Effector CD4-positive, alpha-beta T cell (primary cell): ENCODE measurements at places on chromosomes 6 and 20.

DNA sequence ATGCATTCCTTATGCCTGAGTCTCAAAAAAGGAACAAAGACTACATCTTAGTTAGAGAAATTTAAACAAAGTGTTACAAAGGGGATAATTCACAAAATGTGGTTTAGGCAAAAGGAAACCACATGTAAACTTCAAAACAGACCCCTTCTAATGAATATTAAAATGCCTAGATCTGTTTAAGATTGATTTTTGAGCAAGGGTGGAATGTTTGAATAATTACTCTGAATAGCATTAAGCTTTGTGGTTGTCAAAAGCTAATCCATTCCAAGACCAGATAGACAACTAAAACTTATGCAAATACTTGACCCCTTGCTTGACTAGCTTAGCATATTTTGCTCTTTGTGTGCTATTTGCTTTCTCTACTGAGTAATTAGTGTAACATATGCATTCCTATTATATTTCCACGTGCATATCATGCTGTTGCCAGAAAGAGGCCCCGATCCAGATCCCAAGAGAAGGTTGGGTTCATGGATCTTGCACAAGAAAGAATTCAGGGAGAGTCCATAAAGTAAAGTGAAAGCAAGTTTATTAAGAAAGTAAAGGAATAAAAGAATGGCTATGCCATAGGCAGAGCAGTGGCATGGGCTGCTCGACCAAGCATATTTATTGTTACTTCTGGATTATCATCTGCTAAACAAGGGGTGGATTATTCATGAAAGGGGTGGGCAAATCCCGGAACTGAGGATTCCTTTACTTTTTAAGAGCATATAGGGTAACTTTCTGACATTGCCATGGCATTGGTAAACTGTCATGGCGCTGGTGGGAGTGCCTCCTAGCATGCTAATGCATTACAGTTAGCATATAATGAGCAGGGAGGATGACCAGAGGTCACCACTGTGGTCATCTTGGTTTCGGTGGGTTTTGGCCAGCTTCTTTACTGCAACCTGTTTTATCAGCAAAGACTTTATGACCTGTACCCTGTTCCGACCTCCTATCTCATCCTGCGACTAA is 1193.4 kb upstream of the EYS start:
- DNase-seq, result no peak

DNA sequence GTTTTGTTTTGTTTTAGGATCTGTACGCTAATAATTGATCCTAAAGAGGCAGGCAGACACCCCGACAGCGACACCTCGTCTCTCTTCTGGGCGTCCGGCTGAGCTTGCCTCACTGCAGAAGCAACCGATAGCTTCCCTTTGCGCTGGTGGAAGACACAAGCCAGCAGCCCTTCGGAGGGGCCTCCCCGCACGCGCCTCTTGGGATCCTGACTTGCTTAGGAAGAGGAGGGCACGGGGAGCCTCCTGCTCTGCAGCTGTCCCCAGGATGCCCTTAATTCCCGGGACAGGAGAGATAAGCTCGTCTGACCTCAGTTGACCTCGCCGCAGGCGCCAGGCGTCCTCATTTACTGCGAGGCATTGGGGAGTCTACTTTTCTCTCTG is 94.0 kb downstream of the CD83 start:
- peak; percentile 9 for DNase-seq

GRCh38 chr20:39716796-39717341 is 754.7 kb downstream of the DHX35 start:
- DNase-seq, result no peak

DNA sequence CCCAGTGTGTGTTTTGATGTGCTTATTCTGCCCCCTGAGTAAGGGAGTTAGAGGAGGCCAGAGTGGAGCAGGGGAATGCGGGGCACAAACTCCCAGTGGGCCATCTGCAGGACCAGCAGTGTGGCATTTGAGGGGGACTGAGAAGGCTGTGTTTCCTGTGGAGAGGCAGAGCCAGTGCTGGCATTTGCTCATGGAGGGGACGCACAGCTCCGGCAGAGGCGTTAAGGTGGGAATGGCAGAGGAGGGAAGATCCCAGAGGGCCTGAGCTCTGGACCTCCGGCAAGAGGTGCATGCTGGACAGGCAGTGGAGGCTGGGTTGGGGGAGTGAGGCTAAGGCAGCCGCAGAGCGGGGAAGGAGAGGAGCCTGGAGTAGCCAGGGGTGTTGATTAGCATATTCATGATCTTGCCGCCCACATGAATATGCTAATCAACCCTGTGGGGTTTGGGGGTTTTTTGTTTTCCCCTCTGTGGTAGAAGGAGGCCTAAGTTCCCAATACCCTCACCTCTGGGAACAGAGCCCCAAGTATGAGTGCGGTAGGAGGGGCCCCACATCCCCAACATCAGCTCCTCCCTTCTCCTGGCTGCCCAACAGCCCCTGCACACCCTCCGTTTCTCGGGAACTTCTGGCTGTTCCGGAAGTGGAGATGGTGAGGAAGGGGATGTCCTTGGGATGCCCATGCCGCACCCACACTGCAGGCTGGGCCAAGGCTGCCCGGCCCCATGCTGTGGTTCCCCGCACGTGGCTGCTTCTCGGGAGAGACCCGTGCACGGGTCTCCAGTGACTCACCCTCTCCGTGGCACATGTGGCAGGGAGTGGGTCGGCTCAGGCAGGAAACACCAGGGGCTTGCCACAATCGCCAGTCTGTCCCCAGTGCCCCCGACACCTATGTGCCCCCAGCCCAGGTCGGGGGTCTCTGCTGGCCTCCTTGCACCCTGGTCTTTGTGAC is 33.8 kb downstream of the DLGAP4 start:
- no peak for DNase-seq

DNA sequence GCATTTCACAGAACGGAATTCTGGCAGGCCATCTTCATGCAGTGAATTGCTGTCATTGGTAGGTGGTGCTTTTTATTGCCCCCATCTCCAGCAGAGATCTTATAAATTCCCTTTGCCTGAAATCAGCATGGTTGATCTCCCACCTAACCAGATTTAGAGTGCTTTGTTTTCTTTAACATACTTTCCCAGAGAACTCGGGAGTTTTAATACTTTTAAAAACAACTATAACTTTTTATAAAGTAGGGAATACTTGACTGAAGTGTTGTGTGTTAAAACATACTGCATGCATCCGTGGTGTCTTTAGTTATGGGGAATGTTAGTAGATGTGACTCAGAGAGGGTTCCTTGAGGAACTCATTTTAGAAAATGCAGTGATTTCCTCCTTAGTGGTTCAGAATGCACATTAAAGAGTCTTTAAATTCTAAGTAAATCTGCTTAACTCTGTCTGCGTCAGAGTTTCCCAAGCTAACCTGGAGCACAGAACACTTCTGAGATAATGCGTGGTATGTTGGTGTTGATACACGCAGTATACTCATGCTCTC is 54.9 kb downstream of the AKAP12 start:
- DNase-seq, result no peak

DNA sequence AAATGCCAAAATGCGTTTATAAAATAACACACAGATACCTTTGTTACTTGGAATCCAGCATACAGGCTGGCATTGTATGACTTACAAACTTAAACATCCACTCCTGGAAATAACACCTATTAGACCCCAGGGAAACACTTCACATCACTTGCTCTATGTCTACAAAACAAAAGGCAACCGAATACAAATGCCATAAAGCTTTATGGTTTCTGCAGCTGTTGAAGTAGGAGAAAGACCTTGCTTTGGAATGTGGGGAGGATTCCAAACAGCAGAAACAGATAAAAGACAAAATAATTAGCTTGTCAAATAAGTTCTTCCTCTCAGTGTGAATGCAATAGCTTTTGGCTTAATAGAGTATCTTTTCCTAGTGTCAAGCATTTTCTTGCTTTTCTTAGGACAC is 9.8 kb upstream of the AMD1 start:
- DNase-seq, result no peak

GRCh38 chr6:78435671-78436070 is 431.7 kb upstream of the IRAK1BP1 start:
- DNase-seq, result no peak

DNA sequence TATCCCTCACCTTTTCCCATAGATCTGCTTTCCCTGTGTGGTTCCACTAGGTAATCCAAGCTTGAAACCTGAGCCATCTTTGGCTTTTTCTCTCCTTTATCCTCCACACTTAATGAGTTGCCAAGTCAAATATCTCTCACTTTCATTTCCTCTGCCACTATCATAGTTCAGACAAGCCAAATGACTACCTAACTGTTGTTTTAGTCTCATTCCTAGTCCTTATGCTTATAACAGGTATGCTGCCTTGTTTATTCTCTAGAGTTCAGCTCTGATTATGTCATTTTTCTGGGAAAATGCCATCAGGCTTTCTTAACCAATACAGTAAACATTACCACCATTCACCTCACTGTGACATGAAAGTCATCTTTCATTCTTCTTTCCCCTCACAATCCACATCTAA is 6.5 kb downstream of the EFHC1 start:
- DNase-seq, result no peak

GRCh38 chr20:50920997-50921396 is 10.2 kb downstream of the ADNP start:
- no peak for DNase-seq

- DNase-seq, result no peak
Measured at GRCh38 chr6:170153436-170154319, 137.2 kb downstream of the DLL1 start.

DNA sequence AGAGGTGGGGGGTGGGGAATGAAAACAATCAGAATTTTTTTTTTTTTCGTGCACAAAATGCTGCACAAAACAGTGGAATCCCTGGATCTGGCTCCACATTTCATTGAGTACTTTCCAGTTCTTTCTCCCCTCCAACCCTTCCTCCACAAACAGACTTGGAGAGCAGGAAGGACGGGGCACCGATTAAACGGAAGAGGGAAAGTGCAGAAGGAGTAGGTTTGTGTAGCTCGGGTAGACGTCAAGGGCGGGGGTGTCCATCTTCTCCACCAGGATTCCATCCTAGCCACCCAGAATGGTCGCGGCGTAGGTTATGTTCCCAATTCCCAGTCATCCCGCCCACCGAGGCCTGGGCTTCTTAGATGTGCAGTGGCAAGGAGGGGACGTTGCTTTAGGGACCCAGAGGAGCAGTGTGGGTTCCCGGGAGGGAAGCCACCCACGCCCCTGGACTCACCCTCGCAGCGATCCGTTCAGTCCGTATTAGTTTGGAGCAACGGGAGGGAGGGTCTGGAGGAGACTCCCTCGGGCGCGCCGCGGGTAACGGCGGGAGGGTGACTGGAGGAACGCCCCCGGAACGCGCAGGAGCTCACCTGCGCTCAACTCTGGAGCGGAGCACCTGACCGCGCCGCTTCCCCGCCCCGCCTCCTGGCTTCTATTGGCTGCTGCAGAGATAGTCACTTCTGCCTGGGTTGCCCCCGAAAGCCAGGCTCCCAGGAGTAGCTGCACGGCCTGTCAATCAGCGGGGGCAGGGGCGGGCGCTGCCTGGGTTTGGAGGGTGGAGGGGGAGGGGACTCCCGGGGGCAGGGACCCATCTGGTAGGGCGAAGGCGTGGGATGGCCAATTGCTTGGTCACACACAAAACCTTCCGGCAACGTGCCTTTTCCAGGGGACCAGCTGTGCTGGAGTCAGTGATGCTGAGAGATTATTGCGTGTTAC is at the start of gene ENPP5:
Gene ENPP5 (minus strand): TSS at position 624 of the 933 bp plus-strand sequence. CDS start 2,718 bp downstream, outside the sequence.
- DNase-seq, result peak; percentile 34

GRCh38 chr6:140090871-140091270 is 716.4 kb upstream of the CITED2 start:
- no peak for DNase-seq

- DNase-seq, result no peak
Measured at GRCh38 chr20:48153523-48153922, 368.2 kb upstream of the SULF2 start.

DNA sequence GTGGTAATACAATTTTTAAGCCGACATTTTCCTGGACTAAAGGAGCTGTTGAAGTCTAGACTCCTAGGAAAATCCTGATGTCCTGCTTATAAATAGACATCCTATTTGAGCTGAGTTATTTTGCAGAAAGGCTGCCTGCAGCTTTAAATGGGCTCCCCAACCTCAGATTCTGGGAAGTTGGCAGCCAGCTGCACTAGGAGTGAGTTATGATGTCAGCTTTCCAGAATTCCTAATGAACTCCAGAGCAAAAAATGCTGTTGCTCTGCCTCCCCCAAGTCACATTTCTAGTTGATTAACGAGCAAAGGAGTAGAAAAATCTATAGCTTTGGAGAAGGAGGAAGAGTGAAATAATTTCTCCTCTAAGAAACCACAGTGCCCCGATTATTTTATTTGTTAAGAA is 346.3 kb upstream of the SULF2 start:
- DNase-seq, result no peak

GRCh38 chr20:478010-478948 is 15.9 kb upstream of the TBC1D20 start:
- DNase-seq, result no peak

DNA sequence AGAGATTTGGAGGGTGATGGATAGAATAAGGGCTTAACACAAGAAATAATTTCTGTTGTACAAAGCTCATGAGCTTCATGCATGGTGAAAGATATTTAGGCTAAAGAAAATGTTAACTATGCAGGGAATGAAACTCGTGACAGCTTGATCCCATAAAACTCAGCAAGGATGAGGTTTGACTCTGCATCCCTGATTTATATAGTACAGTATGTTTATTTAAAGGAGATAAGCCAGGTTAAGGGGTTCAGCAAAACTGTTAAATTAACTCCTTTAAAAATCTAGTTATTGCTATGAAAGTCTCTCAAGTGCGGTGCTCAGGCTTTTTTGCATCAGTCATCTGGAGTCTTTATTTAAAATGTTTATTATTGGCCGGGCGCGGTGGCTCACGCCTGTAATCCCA is 326.4 kb downstream of the LAMA2 start:
- DNase-seq, result no peak

DNA sequence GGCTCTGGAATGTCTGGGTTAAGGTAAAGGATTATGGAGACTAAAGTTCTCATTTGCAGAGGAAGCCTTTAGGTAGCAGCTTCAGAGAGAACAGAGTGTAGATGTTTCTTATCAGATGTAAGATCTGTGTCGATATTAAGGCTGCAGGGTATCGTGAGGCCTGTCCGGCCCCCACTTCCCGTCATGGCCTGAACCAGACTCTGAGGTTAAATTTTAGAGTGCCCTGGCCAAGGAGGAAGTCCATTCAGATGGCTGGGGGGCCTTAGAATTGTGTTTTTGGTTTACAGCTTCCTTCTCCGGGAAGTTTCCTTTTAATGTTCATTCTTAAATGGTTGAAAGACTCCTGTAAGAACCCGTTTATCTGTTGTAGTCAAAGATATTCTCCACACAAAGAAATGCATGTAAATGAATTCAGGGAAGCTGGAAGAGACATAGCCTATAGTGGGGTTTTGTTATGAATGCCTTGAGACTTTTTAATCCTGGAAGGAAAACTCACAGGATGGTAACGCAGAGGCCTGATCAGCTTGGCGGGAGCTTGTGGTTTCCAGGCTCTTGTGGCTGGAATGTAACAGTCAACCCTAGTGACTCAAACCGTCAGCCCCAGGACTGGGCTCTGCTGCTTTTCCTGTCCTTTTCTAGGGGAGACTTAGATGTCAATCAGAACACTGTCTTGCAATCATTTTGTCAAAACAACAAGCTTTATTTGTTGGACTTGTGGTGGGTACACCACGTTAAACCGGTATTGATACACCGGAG is 34.7 kb downstream of the KIF25 start:
- no peak for DNase-seq
